ENCODE measurements at places on chromosomes 16 and 17. TPM values are rescaled to one million over a fixed set of nuclear protein-coding genes. Genes with fewer than 3 reads are reported as not detected.
A peak's percentile ranks its signal among the peaks of the same experiment; 100 is the strongest.

GRCh38 chr17:2624292-2624731 lies 30.9 kb downstream of the PAFAH1B1 start:
- H3K27me3 ChIP-seq: no peaks in the 10 kb centered on the region
- H3K36me3 ChIP-seq: peaks cover 5% of the 10 kb centered on the region
- DNase-seq: no peak
- H3K4me3 ChIP-seq: no peak overlapping the region

The CEP131 gene
- 9.5 TPM for total RNA-seq

- no peak overlapping the region for H3K27ac ChIP-seq
- H3K4me3 ChIP-seq: no peak overlapping the region
- H3K36me3 ChIP-seq: no peaks in the 10 kb centered on the region
- DNase-seq: no peak
- no peaks in the 10 kb centered on the region for H3K4me1 ChIP-seq
- no peaks in the 10 kb centered on the region for H3K27me3 ChIP-seq
These were observed 220.6 kb downstream of the FTO start for GRCh38 chr16:53924331-53925106.

DNA sequence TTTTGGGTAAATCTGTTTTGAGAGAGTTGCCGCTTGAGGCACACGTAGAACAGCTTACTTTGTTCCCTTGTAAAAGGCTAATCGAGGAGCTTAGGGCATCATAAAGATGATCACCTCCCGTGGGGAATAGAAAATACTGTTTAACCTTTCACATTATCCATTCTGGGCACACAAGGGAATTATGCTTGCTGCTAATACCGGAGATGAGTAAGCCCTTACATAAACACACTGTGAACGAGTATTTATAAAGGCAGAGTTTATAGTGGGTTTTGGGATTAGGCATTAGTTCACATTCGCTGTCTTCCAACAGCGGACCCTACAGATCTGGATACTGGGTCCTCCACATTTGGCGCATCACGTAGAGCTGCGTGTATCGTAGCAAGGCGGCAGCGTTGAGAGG lies 51.2 kb upstream of the CNTNAP4 start:
- no peaks in the 10 kb centered on the region for H3K27me3 ChIP-seq
- H3K36me3 ChIP-seq: no peaks in the 10 kb centered on the region
- H3K4me3 ChIP-seq: no peak overlapping the region

- no peak for DNase-seq
- H3K4me1 ChIP-seq: no peaks in the 10 kb centered on the region
- no peak overlapping the region for H3K4me3 ChIP-seq
- H3K27me3 ChIP-seq: no peaks in the 10 kb centered on the region
- peaks cover 11% of the 10 kb centered on the region for H3K36me3 ChIP-seq
- H3K27ac ChIP-seq: no peak overlapping the region
These were observed 17.8 kb downstream of the MSI2 start for GRCh38 chr17:57274162-57274561.

- H3K36me3 ChIP-seq: no peaks in the 10 kb centered on the region
- no peak for DNase-seq
- H3K4me3 ChIP-seq: no peak overlapping the region
- H3K27me3 ChIP-seq: no peaks in the 10 kb centered on the region
- no peaks in the 10 kb centered on the region for H3K4me1 ChIP-seq
These were observed 44.0 kb upstream of the CLEC19A start for GRCh38 chr16:19241512-19241911.

DNA sequence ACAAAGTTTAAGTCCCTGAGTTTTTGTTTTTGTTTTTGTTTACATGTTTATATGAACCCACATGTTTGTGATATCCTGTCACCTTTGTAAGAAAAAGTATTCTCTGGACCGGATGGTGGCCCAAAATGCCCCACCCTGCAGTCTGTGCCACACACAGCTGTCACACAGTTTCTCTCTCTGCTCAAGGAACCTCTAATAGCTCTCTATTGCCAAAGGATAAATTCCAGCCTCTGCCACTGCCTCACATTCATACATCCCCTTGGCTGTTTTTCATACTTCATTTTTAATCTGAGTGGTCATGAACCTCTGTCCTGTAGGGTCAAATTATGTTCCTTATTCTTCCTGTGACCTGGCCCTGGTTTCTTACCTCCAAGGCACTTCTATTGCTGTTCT lies 520.3 kb upstream of the CDH5 start:
- no peak for DNase-seq
- H3K36me3 ChIP-seq: no peaks in the 10 kb centered on the region
- no peak overlapping the region for H3K27ac ChIP-seq
- H3K4me1 ChIP-seq: peaks cover 9% of the 10 kb centered on the region
- H3K4me3 ChIP-seq: no peak overlapping the region

DNA sequence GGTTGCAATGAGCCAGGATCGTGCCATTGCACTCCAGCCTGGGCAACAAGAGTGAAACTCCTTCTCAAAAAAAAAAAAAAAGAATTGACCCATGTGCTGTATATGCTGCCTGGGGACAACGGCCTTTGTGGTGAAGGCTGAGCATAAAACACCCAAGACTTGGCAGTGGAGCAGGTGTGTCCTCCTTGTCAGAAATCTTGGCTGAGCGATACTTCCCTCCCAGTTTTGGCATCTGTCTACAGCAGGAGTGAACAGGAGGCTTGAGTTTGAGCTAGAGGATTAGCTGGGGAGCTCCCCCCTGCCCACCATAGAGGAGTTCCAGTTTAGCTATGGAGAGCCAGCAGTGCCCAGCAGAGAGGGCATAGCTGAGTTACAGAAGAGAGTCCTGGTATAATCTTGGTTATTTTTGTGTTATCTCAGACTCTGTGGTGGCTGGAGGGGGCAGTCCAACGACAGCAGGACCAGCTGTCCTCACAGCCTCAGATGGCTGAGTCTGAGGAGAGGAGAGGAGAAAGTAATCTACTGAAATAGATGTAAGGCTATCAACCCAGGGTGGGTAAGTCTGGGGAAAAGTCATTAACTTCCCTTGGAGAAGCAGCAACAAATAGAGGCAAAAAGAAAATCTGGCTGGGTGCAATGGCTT lies 18.4 kb downstream of the SP2 start:
- no peaks in the 10 kb centered on the region for H3K27me3 ChIP-seq
- H3K4me3 ChIP-seq: no peak overlapping the region
- H3K27ac ChIP-seq: no peak overlapping the region
- no peak for DNase-seq
- H3K4me1 ChIP-seq: no peaks in the 10 kb centered on the region
- H3K36me3 ChIP-seq: peaks cover 33% of the 10 kb centered on the region

GRCh38 chr17:3968015-3968414 lies 3.8 kb upstream of the ATP2A3 start:
- H3K4me1 ChIP-seq: peaks cover 20% of the 10 kb centered on the region
- DNase-seq: no peak
- H3K27ac ChIP-seq: no peak overlapping the region
- H3K27me3 ChIP-seq: peaks cover 19% of the 10 kb centered on the region

DNA sequence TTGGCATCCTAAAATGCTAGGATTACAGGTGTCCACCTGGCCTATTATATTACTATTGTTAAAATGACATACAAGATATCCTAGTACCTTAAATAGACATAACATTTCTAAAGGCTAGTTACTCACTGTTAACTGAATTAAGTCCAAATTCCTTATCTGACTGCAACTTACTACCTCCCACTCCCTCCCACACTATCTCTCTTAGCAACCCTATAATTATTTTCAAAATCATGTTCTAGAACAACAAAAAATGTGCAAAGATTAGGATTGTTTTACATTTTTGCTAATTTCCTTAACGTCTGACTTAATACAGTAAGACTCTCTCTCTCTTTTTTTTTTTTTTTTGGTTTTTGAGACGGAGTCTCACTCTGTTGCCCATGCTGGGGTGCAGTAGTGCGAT lies 2.2 kb upstream of the ATF7IP2 start:
- no peak for DNase-seq
- peaks cover 3% of the 10 kb centered on the region for H3K27me3 ChIP-seq
- no peak overlapping the region for H3K4me3 ChIP-seq
- H3K27ac ChIP-seq: no peak overlapping the region
- H3K4me1 ChIP-seq: no peaks in the 10 kb centered on the region
- no peaks in the 10 kb centered on the region for H3K36me3 ChIP-seq

The CDH3 gene
- total RNA-seq: 39.0 TPM

- H3K4me1 ChIP-seq: peaks cover 18% of the 10 kb centered on the region
- H3K4me3 ChIP-seq: no peak overlapping the region
- no peak overlapping the region for H3K27ac ChIP-seq
- no peaks in the 10 kb centered on the region for H3K27me3 ChIP-seq
- no peaks in the 10 kb centered on the region for H3K36me3 ChIP-seq
These were observed 109.1 kb downstream of the MSI2 start for GRCh38 chr17:57365420-57365819.

GRCh38 chr16:68921637-68922036 lies 78.3 kb downstream of the TANGO6 start:
- peaks cover under 1% of the 10 kb centered on the region for H3K4me1 ChIP-seq
- H3K36me3 ChIP-seq: peaks cover 19% of the 10 kb centered on the region
- DNase-seq: peak; percentile 11
- H3K27ac ChIP-seq: no peak overlapping the region
- no peak overlapping the region for H3K4me3 ChIP-seq
- no peaks in the 10 kb centered on the region for H3K27me3 ChIP-seq

GRCh38 chr16:89113661-89114060 lies 20.0 kb downstream of the ACSF3 start:
- no peak for DNase-seq
- peaks cover 67% of the 10 kb centered on the region for H3K36me3 ChIP-seq
- H3K27me3 ChIP-seq: no peaks in the 10 kb centered on the region
- H3K27ac ChIP-seq: no peak overlapping the region

GRCh38 chr17:4087911-4088693 lies 54.7 kb downstream of the ZZEF1 start:
- DNase-seq: no peak
- H3K4me1 ChIP-seq: no peaks in the 10 kb centered on the region
- H3K36me3 ChIP-seq: peaks cover 93% of the 10 kb centered on the region
- H3K4me3 ChIP-seq: no peak overlapping the region
- H3K27ac ChIP-seq: no peak overlapping the region

GRCh38 chr16:70410734-70411133 lies 28.2 kb downstream of the ST3GAL2 start:
- no peak overlapping the region for H3K27ac ChIP-seq
- no peaks in the 10 kb centered on the region for H3K36me3 ChIP-seq
- DNase-seq: no peak
- peaks cover 6% of the 10 kb centered on the region for H3K4me1 ChIP-seq
- H3K27me3 ChIP-seq: no peaks in the 10 kb centered on the region

The CCL1 gene
- not detected for total RNA-seq

The KRTAP2-2 gene
- total RNA-seq: 41.6 TPM

- DNase-seq: no peak
- H3K27me3 ChIP-seq: peaks cover 27% of the 10 kb centered on the region
- H3K4me1 ChIP-seq: peaks cover 30% of the 10 kb centered on the region
- H3K4me3 ChIP-seq: no peak overlapping the region
- H3K36me3 ChIP-seq: peaks cover 50% of the 10 kb centered on the region
These were observed 4.0 kb downstream of the HAGHL start for GRCh38 chr16:730666-731509.

The PDILT gene
- not detected for total RNA-seq

The ELOB gene
- total RNA-seq: 247 TPM

- no peak overlapping the region for H3K27ac ChIP-seq
- DNase-seq: no peak
- H3K4me3 ChIP-seq: no peak overlapping the region
- no peaks in the 10 kb centered on the region for H3K4me1 ChIP-seq
- H3K27me3 ChIP-seq: peaks cover 4% of the 10 kb centered on the region
These were observed 11.6 kb upstream of the LYRM9 start for GRCh38 chr17:27904534-27905446.

The FSCN2 gene
- total RNA-seq: 2.8 TPM

GRCh38 chr17:1083451-1084187 lies 86.7 kb downstream of the TIMM22 start:
- H3K4me3 ChIP-seq: no peak overlapping the region
- no peaks in the 10 kb centered on the region for H3K27me3 ChIP-seq
- DNase-seq: no peak
- H3K27ac ChIP-seq: no peak overlapping the region

GRCh38 chr17:40516581-40517285 lies 15.3 kb upstream of the TNS4 start:
- H3K27ac ChIP-seq: peak overlapping the region; percentile 1
- H3K4me1 ChIP-seq: peaks cover 78% of the 10 kb centered on the region
- peak overlapping the region; percentile 12 for H3K4me3 ChIP-seq

The QRICH2 gene
- 2.3 TPM for total RNA-seq

The TMEM88 gene
- total RNA-seq: 5.4 TPM
